ENCODE measurements at places on chromosomes 16 and 17. TPM values are rescaled to one million over a fixed set of nuclear protein-coding genes. Genes with fewer than 3 reads are reported as not detected.

Gene HNF1B
- total RNA-seq, result 0.21 TPM

Gene KRT20
- not detected for total RNA-seq

Gene ZNF385C
- not detected for total RNA-seq

Gene CDK5R1
- total RNA-seq, result 7.7 TPM

Gene HSPB9
- total RNA-seq, result not detected

Gene WFDC1
- total RNA-seq, result 0.14 TPM

Gene CCDC40
- 0.19 TPM for total RNA-seq

Gene COQ9
- total RNA-seq, result 48.1 TPM

Gene NXPH3
- total RNA-seq, result 0.23 TPM

Gene TBL3
- 119 TPM for total RNA-seq

Gene WNT9B
- not detected for total RNA-seq

Gene KRT12
- total RNA-seq, result not detected

Gene APOBR
- total RNA-seq, result not detected

Gene JPH3
- not detected for total RNA-seq

Gene TACO1
- 26.3 TPM for total RNA-seq

Gene SLC5A10
- 0.05 TPM for total RNA-seq

Gene MLKL
- 7.9 TPM for total RNA-seq

Gene EFNB3
- 2.0 TPM for total RNA-seq

Gene INCA1
- total RNA-seq, result not detected

Gene GNAO1
- 0.09 TPM for total RNA-seq

Gene PIRT
- not detected for total RNA-seq

Gene PRSS21
- total RNA-seq, result 7.5 TPM

Gene C17orf78
- total RNA-seq, result not detected

Gene TSPAN10
- 0.74 TPM for total RNA-seq

Gene VAMP2
- 5.9 TPM for total RNA-seq

Gene PDE6G
- total RNA-seq, result not detected

Gene EPX
- not detected for total RNA-seq

Gene FBXW10
- total RNA-seq, result 0.09 TPM

Gene IGFBP4
- 33.6 TPM for total RNA-seq

Gene STAT5B
- 17.1 TPM for total RNA-seq

Gene TEX14
- not detected for total RNA-seq
